ENCODE measurements at places on chromosomes 3 and 15.

DNA sequence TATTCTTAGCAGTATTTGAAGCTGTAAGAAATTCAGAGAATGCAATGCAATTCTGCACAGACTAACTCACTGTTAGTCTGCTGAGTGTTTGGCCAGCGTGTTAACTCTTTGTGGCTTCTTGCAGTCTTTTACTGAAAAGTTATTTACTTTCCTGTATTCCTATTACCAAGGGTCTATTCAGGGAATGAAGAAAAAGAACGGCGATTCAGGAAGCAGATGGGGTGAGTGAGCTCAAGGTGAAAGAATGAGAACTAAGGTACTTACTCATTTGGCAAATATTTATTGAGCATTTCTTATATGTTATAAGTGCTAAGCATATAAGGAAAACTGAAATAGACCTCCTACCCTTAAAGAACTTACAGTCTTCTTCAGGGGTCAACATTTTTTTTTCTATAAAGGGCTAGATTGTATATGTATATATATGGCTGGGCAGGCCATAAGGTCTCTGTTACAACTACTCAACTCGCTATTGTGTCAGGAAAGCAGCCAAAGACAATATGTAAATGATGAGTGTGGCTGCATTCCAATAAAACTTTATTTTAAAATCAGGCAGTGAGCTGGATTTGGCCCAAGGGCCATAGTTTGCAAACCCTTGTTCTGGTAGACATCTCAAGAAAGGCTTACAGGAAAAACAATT is 271.9 kb upstream of the GADL1 start:
- DNase-seq = no peak

DNA sequence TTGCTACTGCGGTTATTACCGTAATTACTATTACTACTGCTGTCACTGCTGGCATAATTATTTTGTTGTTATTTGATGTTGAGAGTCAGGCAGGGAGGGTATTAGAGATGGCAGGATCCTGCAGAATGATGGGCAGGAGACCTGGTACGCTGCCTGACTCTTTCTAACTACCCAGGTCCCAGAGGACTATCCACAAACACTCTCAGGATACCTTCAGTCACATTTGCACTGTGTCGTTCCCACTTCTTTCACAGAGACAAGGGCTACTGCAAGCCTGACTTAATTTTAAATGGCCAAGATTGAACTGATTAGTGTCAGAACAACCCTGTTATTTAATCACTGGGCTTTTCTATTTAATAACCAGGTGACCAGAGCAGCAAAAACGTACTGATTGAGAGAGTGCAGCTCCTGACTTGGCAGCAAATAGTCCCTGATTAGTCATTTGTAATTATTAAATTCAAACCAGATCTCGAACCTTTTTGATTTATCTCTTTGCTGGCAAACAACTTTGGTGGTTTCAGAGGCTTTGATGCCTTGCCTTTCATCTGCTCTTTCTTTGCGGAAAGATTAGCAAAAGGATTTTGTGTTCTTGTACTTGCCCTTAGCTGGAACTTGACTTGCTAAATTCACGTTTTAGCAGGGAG is 88.8 kb upstream of the ARHGEF3 start:
- no peak for DNase-seq

- DNase-seq = no peak
Measured at GRCh38 chr3:71616571-71617021, 33.1 kb upstream of the FOXP1 start.

DNA sequence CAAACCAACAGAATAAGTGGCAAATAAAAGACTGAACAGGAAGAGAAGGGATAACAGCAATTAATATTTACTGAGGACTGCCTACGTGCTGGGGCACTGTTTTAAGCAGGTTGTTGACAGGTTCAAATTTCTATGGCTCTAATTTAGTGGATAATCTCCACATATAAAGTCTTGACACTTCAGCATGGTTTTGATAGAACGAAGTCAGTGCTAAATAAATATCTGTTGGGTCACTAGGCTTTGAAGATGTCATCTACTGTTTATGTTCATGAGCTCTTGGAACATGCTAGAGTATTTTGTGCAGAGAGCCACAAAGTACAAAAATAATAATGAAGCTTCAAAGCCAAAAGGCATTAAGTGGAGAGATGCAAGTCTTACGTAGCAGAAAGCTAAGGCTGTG is 74.0 kb downstream of the SFMBT1 start:
- DNase-seq = no peak

- no peak for DNase-seq
Measured at GRCh38 chr3:176755552-176755951, 441.7 kb downstream of the TBL1XR1 start.

- no peak for DNase-seq
Measured at GRCh38 chr3:34175636-34176176, 377.3 kb downstream of the PDCD6IP start.

GRCh38 chr3:64353226-64353625 is 128.0 kb upstream of the PRICKLE2 start:
- no peak for DNase-seq

- no peak for DNase-seq
Measured at GRCh38 chr15:80934761-80935221, 54.8 kb downstream of the MESD start.

- peak; percentile 42 for DNase-seq
Measured at GRCh38 chr3:152385761-152386160, 117.0 kb downstream of the MBNL1 start.

Data from SJSA1 (cell line).